T-helper 2 cell treated with Interferon-gamma antibody and Interleukin-4, amounts not matched to agents 5 μg/mL and 100 μg/mL, for 36 hours (primary cell): ENCODE measurements at places on chromosomes 6 and 20.

- no peak for DNase-seq
Measured at GRCh38 chr6:34806738-34807453, 15.0 kb downstream of the BLTP3A start.

DNA sequence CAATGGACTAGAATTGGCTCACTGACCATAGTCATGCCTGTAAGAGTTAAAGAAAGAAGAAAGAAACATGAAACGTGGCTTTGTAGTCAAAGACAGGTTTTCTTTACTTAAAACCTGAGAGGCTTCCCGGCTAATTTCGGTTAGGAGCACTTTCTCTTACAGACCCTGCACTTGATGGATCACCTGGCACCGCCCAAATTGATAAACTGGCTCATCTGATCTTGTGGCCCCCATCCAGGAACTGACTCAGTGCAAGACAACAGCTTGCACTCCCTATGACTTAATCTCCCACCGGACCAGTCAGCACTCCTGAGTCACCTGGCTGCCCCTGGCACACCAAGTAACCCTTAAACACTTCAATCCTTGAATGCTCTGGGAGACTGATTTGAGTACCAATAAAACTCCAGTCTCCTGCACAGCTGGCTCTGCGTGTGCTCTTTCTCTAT, 12.3 kb downstream of the TMEM14B start:
- no peak for DNase-seq

- no peak for DNase-seq
Measured at GRCh38 chr6:8325743-8326142, 109.6 kb downstream of the SLC35B3 start.

GRCh38 chr6:84193114-84193708, 34.2 kb downstream of the CEP162 start:
- no peak for DNase-seq

DNA sequence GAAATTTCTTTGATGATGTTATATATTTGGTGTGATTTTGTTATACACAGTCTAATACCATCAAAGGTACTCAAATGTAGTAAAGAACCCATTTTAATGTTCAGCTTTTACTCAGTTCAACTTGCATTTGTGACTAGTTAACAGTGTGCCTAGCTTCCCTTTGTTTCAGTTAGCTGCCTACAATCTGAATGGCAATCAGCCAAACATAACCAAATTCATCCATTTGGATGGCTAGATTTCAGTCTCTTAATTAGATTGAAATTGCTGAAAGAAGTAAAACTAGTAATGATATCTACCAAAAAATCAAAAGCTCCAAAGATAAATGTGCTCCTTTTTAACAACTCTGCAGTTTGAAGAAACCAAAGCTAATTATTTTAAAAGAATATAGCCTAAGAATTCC, 6.9 kb downstream of the EPHA7 start:
- DNase-seq: no peak

- no peak for DNase-seq
Measured at GRCh38 chr6:150366118-150366778, 2.6 kb upstream of the IYD start.

GRCh38 chr6:14546036-14546435, 428.5 kb downstream of the CD83 start:
- DNase-seq: no peak

DNA sequence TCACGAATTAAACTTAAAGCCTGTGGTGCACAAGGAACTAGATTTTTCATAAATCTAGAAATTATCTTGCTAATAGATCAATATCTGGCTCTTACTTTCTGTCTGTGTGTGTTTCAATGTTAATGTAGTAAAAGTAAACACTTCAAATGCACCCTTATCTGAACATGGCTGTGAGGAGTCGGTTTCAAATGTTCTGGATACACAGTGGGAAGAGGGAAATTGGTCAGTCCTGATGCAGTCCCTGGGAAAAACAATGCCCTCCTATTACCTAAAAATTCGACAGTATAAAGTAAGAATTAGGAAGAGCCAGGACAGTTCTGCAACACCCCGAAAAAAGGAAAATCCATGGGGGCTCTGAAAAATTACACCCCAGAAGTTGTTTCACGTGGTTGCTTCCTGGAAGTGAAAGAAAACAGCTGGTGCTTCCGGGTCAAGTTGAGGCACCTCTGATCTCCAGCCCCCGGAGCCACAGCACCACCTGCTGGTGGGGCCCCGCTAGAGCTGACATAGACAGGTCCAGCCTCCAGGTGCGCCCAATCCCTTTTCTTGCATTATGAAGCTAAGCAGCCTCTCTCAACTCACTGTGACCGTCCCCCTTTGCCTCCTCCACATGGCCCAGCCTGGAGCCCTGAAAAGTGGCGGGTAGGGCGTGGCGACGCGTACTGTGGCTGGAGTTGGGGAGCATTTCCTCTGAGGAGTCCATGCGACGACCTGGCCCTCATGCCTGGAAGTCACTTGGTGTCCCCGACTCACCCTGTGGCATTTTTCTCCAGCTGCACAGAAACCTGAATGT, 8.3 kb downstream of the SEMG2 start:
- peak; percentile 22 for DNase-seq

- DNase-seq: peak; percentile 76
Measured at GRCh38 chr6:100228834-100229441, 234.9 kb upstream of the MCHR2 start.

DNA sequence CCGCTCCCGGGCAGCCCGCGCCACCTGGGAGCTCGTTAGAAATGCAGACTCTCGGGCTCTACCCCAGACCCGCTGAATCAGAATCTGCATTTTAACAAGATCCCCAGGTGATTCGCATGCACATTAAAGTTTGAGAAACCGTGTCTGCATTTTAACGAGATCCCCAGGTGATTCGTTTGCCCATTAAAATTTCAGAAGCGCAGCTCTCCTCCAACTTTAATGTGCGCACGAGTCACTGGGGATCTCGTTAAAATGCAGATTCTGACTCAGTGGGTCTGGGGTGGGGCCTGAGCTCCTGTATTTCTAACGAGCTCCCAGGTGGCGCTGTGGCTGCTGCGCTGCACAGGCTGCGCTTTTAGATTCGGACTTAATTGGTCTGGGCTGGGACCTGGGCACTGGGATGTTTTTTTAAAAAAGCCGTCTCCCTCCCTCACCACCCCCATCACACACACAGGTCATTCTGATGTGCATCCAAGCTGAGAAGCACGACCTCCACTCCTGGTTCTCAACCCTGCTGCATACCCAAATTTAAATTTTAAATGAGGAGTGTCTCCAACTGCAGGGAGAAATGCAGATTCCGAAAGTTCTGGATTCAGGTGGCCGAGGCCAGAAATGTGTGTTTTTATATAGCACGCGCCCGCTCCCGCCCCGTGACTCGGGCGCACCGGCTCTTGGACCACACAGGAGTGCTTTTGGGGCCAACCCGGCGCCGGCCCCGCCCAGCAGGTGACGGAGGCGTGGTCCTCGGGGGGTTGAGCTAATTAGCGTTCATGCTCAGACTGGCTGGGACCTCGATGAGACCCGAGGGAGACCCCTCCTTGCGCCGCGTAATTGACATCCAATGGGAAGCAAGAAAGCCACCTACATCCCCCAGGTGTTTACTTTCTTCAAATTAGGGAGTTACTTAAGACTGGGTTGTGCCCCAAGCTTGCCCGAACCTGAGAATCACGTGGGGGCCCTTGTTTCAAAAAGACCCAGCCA, 85.8 kb downstream of the ZFP64 start:
- no peak for DNase-seq

DNA sequence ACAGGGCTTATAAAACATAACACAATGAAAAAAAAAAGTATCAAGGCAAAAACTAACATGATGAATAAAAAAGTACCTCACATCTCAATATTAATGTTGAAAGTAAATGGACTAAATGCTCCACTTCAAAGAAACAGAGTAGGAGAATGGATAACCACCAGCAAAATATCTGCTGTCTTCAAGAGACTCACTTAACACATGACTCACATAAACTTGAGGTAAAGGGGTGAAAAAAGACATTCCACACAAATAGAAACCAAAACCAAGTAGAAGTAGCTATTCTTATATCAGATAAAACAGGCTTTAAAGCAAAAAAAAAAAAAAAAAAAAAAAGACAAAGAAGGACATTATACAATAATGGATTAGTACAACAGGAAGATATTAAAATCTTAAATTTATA, 86.9 kb downstream of the TBC1D32 start:
- DNase-seq: no peak

GRCh38 chr6:131963063-131963462, 11.9 kb upstream of the CCN2 start:
- DNase-seq: no peak

DNA sequence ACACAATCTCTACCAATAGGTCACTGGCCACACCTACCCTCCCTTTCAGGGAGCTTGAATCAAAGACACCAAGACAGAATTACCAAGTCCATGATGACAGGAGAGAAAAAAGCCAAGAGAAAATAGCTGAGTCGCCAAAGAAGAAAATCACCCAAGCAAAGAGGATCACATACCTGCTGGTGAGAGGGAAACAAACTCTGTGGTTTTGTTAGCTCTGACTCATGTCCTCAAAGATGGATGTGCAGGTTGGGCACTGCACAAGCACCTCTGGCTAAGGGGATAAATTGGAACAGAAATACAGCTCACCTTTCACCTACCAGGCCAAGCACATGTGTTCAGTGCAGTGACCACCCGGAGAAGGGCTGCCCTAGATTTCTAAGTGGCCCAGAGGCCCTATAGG, 114.8 kb downstream of the TFAP2A start:
- no peak for DNase-seq

DNA sequence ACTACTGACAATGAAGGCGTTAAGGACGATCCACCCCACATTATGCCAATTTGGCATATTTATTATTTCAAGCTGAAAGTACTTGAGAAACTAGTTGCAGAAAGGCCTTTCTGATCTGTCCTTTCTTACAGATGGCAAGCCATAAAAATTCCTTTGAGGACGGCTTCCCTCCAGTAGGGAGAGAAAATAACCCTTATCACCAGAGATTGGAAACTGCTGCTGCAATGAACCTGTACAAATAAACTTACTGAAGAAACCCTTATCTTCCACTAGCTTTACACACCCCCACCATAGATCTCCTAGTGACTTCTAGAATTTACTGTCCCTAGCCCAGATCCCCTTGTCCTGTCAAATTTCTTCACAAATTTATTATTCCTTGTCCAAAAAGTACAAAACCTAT, 105.2 kb downstream of the MAP7 start:
- no peak for DNase-seq

- no peak for DNase-seq
Measured at GRCh38 chr20:47675190-47676142, 109.8 kb downstream of the SULF2 start.

GRCh38 chr6:165684333-165684732, 21.3 kb upstream of the PDE10A start:
- DNase-seq: no peak

DNA sequence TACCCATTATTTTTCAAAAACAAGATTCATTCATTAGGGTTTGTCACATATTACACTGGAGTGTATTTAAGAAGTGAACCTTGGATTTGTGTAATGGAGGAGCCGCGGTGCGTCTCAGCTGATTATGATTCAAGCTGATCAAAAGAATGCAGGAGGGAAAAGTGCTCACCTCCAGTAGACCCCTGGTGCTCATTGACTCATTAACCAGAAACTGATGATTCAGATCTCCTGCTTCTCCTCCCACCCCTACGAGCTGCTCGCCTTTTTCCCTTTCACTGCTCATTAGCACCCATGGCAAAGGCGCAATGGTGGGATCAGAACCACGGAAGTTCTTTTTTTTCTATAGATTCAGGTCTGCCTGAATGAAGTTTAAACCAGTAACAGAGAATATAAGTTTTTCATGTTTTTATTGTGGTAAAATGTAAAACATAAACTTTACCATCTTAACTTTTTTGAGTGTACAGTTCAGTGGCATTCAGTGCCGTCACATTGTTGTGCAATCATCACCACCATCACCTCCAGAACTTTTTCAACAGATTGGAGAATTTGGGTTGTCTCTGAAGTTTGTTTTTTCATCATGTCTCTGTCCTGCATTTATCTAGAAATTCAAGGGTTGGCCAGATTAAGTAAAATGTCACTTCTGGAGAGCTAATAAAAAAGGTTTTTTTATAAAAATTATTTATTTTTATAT, 101.6 kb downstream of the LINC00237 start:
- no peak for DNase-seq

DNA sequence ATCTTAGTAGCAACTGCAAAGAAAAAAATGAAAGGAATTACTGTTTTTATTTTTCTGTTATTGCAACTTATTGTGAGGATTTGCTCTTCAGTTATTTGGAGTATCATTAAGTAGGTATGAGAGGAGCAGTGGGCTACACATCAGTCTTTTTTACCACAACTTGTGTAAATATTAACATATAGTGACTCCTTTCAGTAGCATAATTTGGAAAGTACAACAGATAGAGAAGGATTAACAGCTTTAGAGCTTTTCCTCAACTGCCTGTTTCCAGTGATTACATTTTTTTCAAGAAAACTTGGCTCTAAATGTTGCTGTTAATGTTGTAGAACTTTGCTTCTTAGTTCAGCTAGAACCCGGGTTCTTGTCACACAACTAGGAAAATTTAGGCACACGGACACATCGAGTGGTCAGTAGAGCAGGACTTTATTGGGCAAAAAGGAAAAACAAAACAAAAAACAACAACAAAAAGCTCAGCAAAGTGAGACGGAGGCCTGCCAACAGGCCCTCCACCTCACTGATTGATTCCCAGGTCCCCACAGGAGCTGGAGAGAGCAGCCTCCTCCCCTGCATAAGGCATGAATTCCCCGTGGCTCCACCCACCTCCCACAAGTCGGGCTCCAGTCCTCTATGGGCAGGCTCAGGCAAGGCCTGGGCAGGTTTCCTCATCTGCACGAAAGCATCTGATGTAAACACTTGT, 75.1 kb downstream of the ADGRG6 start:
- no peak for DNase-seq

- DNase-seq: no peak
Measured at GRCh38 chr6:29872791-29873190, 45.2 kb downstream of the HLA-G start.
